ENCODE measurements at places on chromosomes 5 and 9.

- no peak for DNase-seq
Measured at GRCh38 chr5:10306806-10307205, 896 bp downstream of the CMBL start.

GRCh38 chr5:120327180-120327579 lies 136.9 kb upstream of the PRR16 start:
- no peak for DNase-seq

DNA sequence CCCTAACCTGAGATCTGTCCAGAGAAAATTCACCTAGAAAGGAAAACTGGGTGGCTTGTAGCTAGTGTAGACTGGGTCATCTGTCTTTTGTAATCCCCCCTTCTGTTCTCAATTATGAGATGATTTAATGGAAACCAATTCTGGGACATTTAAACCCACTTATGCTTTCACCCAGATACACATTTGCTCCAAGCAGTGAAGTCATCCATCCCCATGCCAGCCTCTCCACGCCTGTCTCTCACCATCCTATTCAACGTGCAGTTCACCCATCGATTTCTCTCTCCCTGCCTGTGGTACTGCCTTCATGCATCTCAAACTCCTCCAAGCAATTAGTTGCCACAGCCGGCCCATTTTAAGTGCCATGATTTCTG lies 1.8 kb downstream of the PHF19 start:
- no peak for DNase-seq

GRCh38 chr5:140312791-140313189 lies 9.9 kb upstream of the PFDN1 start:
- no peak for DNase-seq

- no peak for DNase-seq
Measured at GRCh38 chr5:64144425-64145215, 21.0 kb upstream of the RNF180 start.

- DNase-seq: no peak
Measured at GRCh38 chr5:39198127-39198526, 21.2 kb downstream of the FYB1 start.

GRCh38 chr9:117028103-117028858 lies 341.2 kb downstream of the TRIM32 start:
- DNase-seq: no peak

DNA sequence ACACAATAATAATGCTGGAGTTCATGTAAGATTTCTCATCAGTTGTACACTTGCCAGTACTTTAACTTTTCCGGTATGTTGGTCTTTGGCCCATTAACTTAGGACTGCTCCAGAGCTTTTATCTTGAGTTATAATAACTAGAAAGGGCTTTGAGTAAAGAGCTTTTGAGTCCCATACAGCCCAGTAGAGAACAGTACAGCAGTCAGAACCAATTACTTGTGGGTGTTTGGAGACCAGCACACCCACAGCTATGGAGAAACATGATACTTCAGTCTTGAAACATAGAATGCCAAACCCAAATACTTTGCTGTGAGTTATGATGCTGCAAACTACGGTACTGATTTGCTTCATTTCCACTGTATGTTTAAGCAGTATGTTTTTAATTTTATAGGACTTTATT lies 374.3 kb downstream of the CCDC171 start:
- DNase-seq: no peak

DNA sequence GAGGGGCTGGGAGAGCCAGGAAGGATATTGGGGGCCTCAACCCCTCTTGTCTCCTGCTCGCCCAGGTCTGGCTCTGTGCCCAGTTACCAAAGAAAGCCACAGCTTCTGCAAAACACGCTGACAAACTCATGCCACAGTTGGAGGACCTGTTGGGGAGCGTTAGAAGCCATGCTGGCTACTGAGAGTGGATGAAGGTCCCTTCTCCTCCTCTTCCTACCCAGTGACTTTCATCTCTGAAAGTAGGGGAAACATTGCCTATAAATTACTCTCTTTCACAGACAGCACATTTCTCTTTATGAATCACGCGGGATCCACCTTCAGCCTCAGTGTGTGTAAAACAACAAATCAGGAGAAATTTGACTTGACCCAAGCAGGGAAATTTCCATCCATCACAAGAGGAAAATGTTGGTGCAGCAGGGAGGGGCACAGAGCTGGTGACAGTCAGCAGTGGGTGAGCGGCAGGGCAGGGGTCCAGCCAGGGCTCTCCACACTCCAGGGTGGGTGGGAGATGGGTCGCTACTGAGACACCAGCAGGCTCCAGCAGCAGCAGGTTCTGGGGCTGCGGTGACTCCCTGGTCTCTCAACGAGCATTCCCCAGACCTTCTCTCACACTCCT lies 181.9 kb downstream of the FGF18 start:
- DNase-seq: no peak

DNA sequence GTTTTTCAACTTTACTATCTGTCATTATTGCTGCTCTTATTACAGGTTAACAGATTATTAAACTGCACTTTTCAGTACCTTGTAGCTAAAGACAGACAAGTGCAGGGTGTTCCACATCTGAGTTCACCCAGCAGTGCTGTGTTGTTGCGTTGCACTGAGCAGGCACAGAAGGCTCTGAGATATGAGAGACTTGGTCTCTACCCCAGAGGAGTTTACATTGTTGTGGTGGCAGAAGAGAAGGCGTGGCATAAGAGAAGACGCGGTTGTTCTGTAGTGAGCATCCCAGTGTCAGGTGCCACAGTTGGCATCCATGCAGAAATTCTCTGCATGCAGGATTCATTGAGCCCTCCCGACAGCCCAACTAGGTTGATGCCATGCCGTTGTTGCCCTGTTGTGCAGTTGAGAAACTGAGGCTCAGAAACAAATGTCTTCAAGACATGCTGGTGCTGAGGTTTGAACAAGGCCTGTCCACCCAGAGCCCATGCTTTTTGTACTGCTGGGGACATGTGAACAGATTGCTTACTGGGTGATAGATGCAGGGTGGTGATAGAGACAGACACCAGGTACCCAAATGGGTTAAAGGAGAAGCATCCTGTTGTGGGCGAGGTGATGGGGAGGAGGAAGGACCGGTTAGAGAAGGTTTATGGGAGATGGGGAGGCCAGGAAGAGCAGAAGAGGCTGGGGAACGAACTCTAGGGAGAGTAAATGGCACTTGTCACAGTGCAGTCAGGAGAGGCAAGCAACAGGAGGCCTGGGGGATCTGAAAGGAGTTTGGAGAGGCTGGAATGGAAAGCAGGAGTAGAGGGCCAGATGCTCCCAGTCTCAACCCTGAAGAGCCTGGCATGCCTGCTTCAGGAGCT lies 8.2 kb downstream of the ABL1 start:
- DNase-seq: no peak

- no peak for DNase-seq
Measured at GRCh38 chr5:82465235-82465634, 187.1 kb upstream of the RPS23 start.

GRCh38 chr5:168357876-168358275 lies 66.4 kb downstream of the WWC1 start:
- DNase-seq: no peak

GRCh38 chr5:144003636-144004035 lies 166.8 kb downstream of the YIPF5 start:
- DNase-seq: no peak

DNA sequence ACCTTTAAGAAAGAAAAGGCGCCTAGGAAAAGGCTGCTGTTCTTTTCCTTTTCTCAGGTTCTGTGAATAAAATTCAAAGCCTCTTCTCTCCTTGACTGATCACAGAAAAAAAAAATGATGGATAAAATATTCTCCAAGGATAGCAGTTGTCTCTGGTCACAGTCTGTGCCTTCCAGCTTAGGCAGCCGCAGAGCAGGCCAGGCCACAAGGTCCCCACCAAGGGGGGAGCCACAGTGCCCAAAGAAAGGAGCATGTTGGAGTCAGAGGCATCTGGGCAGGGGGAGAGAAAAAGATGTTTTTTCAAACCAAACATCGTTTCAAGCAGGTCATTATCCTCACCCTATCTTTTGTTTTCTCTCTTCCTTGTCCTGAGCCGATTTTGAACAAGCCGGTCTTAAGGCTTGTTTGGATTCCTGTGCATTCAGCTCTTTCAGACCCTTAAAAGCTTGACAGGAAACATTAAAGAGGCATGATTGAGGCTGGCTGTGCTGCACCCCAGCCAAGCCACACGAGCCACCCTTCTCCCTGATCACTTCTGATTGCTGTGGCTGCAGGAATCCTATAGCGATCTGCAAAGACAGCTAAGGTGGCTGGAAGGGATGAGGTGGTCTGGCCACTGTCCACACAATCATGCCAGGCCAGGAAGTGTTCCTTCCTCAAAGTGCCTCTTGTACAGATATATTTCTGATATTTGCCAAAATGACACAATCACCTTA lies 284.6 kb upstream of the TLE4 start:
- DNase-seq: no peak

GRCh38 chr9:84325347-84325973 lies 15.1 kb downstream of the SLC28A3 start:
- DNase-seq: no peak

- no peak for DNase-seq
Measured at GRCh38 chr9:72984226-72984947, 31.5 kb upstream of the ALDH1A1 start.

DNA sequence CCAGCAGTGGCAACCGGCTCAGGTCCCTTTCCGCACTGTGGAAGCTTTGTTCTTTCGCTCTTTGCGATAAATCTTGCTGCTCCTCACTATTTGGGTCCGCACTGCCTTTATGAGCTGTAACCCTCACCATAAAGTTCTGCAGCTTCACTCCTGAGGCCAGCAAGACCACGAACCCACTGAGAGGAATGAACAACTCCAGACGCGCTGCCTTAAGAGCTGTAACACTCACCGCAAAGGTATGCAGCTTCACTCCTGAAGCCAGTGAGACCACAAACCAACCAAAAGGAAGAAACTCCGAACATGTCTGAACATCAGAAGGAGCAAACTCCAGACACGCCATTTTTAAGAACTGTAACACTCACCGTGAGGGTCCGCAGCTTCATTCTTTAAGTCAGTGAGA lies 103.5 kb downstream of the GLIS3 start:
- no peak for DNase-seq

- DNase-seq: no peak
Measured at GRCh38 chr5:169424670-169425378, 123.9 kb upstream of the SLIT3 start.

DNA sequence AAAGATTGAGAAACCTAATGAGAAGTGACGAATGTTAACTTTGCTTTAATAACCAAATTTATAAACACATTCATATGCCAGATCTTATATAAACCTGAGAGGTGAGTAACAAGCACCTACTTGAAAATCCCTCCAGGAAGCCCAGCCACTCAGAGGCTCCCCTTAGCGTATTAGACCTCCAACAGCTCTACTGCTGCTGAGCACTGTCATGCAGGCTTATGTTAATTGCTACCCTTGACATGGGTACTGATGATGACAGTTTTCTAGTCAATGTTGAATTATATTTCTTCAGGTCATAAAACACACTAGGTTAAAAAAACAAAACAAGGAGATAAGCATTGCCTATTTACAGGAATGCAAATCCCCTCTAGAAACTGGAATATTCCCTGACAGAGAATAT lies 161.2 kb downstream of the MPDZ start:
- no peak for DNase-seq

- DNase-seq: no peak
Measured at GRCh38 chr5:127608077-127608660, 40.7 kb upstream of the CTXN3 start.

GRCh38 chr5:76479973-76480667 lies 77.0 kb downstream of the IQGAP2 start:
- DNase-seq: no peak

DNA sequence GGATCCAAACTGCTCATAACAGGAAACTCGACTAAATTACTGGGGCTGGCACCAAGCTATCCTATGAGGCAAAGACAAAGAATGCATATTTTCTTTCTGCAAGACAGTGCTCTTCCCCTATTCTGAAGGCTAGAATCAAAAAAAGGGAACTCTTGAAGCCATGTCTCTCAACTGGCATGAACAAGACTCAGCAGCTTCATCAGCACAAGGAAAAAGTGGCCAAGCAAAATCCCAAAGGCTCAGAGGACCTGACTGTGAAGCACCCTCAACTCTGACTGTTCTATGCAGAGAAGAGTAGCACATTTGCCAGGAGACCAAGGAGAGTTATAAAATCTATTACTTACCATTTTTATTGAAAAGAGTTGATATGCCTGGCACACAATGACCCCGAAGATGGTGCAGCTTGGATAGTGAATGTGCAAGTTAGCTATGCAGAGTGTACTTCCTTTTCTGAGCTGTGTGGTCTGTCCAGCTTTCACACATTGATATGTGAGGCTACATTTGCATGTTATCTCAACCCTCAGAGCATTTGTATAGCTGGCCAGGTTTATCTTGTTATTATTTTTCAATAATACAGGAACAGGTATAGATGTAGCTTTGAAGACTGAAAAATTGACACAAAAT lies 51.0 kb upstream of the FYB1 start:
- no peak for DNase-seq

- DNase-seq: no peak
Measured at GRCh38 chr9:92764381-92764987, at the start of gene BICD2. BICD2 (minus strand) TSS chr9:92764833; CDS start chr9:92764744, 89 bp downstream.

GRCh38 chr9:128358090-128358489 lies 13.1 kb upstream of the URM1 start:
- no peak for DNase-seq

- DNase-seq: no peak
Measured at GRCh38 chr9:16230731-16231130, 639.7 kb downstream of the BNC2 start.

GRCh38 chr5:76050134-76050533 lies 33.0 kb upstream of the SV2C start:
- DNase-seq: no peak

DNA sequence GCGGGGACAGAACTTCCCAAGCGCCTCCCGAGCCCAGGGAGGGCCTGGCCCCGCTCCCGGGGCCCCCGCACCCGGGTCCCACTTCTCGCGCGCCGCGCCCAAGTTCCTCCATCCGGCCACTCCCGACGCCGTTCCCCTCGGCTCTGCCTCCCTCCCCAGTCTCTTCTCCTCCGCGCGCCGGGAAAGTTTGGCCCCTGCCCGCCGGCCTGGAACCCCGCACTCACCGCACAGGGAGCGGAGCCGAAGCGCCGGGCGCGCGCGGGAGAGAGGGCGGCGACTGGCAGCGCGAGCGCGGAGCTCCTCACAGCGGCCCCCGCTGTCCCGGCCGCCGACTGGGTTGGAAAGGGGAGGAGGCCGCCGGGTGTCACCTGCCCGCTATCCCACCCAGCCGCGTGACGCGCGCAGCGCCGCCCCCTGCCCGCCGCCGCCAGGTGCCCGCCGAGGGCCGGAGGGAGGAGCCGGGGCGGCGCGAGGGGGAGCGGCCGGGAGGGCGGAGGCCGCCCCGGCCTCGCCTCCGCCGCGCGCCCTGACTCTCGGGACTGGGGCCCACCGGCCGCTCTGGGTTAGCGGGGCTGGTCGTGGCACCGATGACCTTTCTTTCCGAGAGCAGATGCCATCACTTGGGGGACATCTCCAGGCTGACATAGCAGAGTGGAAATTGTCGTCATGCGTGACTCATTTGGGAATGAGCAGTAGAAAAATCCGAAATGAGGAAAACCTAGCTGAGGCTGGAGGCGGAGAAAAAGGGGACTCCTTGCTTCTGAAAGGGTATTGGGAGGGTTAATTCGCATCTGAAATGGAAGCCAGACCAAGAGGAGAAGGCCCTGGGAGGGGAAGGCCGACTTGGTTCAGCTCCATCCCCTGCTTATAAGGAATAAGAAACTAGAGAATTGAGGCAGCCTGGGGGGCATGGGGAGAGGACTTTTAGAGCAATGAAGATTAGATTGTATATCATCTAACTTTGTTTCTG lies at the start of gene ELOVL7:
ELOVL7 (minus strand) TSS at position 334 of the 970 bp plus-strand sequence. CDS start 56,872 bp downstream, outside the sequence.
- DNase-seq: peak; percentile 9
